ENCODE measurements at places on chromosomes 2 and 18.
A peak's percentile ranks its signal among the peaks of the same experiment; 100 is the strongest.

DNA sequence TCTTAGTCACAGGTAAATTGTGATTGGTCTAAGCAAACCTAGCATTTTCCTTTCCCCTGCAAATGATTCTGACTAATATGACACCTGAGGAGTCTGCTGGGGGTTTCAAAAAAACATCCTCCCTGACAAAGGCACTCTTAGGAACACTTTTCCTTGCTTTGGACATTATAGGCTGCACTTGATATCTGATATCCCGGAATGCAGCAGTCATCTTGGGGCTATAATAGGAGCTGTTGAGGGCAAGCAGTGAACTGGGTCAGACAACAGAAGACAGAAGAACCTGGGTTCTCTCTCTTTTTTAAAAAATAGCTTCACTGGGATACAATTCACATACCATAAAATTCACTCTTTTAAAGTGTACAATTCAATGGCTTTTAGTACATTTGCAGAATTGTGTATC lies 229.3 kb downstream of the RAB3GAP1 start:
- DNase-seq = no peak
- H3K4me3 ChIP-seq = no peak overlapping the region
- H3K4me1 ChIP-seq = peaks cover 9% of the 10 kb centered on the region
- no peak overlapping the region for H3K27ac ChIP-seq
- H3K27me3 ChIP-seq = no peaks in the 10 kb centered on the region

DNA sequence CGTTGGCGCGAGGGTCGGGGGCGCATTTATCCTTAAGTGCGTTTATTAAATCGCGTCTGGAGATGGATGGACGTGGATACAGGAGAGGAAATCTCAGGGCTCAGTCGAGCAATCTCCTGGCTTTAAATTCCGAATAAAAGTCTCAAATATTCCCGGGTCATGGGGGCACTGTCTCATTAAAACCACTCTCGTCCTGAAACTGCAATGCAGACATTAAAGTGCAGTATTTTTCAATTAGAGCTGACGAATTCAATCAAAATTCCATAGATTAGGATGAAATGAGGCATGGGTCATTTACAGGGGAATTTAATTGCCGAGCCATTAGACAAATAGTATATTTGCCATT lies 10.7 kb upstream of the GBX2 start:
- peaks cover 17% of the 10 kb centered on the region for H3K4me1 ChIP-seq
- H3K27ac ChIP-seq = no peak overlapping the region
- H3K27me3 ChIP-seq = peaks cover 70% of the 10 kb centered on the region

DNA sequence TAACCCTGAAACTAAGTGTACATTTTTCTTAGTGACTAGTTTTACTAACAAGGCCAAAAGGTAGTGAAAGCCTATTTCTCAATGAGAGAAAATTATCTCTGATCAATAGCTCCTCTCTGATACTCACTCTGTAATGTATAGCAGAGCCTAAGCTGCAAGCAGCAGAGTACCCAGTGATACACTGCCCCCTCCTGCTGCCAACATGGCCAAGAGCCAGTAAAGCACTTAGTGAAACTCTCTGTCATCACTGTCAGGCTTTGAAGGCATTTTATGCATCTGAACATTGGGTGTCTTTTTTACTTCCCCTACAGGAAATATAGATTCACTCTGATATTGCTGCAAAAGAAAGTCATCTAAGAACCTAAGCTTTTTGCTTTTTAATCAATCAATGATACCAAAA lies 784.1 kb upstream of the CDH7 start:
- H3K36me3 ChIP-seq = no peaks in the 10 kb centered on the region
- DNase-seq = no peak
- peaks cover 5% of the 10 kb centered on the region for H3K4me1 ChIP-seq
- H3K27me3 ChIP-seq = no peaks in the 10 kb centered on the region
- H3K27ac ChIP-seq = peak overlapping the region; percentile 22

DNA sequence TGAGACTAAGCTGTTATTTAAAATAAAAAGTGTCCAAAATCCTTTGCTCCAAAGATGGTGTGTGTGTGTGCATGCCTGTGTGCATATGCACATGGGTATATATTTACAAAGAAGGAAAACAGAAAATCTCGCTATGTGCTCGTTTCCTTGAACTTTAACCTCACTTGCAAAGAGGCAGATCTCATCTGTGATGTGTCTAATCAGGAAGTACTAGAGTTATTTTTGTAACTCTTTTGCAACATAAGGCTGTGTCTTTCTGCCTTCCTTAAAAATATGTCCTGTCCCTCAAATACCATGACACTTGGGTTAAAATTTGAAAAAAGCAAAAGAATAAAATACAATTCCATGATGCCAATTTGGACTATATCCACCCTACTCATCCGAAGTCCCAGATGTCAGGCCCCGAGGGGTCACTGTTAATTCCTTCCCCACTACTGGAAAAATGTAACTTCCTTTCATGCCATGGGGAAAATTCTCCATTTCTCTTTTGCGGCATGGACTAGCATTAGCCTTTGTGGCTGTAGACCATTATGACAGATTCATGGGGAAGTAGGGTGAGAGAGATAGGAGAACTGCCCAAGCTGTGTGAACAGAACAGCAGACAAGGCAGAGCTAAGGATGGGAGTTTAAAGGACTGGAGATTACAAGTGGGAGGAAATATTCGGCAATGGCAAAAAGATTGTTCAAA lies 191.3 kb downstream of the MYO1B start:
- no peaks in the 10 kb centered on the region for H3K27me3 ChIP-seq
- H3K36me3 ChIP-seq = no peaks in the 10 kb centered on the region
- H3K4me1 ChIP-seq = peaks cover 4% of the 10 kb centered on the region
- DNase-seq = no peak
- no peak overlapping the region for H3K27ac ChIP-seq
- H3K4me3 ChIP-seq = no peak overlapping the region
